ENCODE measurements at places on chromosomes 5 and 9.

DNA sequence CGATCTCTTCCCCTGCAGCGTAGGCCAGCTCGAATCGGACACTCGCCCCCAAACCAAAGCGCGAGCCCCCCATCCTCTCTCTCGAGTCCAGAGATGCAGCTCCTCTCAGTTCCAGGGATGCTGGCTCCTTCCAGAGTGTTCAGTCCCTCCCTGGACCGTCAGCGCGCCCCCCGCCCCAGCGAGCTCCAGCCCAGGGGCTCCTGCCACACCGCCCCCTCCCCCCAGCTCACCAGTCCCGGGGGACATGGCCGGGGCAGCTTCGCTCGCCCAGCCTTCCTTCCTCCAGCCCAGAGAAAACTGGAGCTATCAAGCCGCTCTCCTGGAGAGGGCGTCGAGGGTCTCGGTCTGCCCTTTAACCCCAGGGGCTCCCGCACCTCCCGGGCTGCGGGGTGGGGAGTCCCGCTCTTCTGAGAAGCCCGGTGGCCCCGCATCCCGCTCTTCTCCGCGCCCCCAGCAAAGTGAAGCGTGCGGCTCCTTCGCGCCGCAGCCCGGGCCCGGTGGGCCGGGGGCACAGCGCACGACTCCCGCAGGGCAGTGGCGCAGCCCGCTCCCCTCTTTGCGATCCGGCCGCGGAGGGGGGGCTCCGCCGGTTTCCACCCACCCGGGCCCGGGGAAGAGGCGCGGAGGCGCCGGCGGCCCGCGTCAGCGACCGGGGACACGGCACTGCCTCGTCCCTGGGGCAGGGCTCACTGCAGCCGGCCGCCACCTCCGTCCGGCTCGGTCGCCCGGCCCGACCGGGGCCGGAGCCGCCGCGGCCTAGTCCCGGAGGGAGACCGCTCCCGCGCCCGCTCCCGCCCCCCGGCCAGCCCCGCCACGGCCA, 587 bp downstream of the MIER3 start:
- peak; percentile 26 for DNase-seq

DNA sequence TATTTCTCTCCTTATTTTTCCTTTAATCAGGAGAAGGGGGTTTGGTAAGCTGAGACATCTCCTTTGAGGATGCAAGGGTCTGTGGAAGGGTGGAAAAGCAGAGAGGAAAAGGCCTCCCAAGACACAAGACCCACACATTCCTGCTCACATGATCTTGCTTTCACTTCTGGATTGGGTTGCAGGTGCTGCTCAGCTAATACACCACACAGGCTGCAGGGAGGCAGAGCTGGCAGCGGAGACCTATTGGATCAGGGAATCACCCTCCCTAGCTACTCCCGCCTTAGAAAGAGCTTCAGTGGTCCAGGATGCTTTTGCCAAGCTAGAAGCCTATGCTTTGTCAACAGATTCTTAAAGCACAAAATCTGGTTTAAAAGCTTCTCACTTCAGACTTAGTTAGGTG, 87.6 kb upstream of the IL33 start:
- DNase-seq = no peak

- no peak for DNase-seq
These were observed 135.9 kb downstream of the SLIT3 start for GRCh38 chr5:169165052-169165451.

DNA sequence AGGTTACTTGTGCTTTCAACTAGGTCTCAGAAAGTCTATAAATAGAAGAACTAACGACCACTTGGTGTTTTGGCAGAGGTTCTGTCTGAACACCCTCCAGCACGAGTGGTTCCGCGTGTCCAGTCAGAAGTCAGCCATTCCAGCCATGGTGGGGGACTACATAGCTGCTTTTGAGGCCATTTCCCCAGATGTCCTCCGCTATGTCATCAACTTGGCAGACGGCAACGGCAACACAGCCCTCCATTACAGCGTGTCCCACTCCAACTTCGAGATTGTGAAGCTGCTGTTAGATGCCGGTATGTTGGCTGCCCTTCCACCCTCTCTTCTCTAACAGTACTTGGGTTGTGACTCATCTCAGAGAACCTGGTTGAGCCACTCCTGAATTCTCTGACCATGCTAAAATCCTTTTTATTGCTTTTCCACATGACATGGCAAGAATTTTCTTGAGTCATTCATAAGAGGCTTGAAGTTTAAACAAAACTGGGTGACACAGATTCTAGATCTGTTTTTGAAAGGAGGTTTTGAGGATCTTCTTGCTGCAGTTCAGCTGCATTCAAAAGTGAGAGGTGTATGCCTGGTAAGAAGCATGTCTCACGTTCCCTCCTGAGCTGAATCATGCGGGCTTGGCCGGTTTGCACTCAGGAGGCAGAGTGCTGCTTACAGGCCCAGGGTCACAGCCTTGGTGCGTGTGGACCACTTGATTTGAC, 103.1 kb upstream of the DMRT1 start:
- peak; percentile 25 for DNase-seq

GRCh38 chr5:14395411-14395810, 186.2 kb upstream of the OTULINL start:
- no peak for DNase-seq

DNA sequence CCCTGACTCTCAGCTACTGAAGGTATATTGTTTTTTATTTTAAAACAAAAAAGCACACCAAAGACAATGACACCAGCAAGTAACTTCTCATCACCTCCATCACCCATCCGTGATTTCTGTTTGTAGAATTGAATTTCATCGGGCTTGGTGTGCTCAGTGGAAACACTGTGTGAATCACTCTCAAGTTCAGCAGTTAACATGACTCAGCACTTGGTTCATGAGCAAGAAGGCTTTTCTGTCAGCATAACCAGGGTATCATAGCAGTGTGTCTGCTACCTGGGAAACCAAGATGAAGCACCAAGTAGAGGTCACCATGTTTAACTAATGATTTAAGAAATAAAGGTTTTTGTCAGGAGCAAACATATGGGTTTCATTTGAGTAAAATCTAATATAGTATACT, 123.7 kb downstream of the INSYN2B start:
- DNase-seq = no peak

DNA sequence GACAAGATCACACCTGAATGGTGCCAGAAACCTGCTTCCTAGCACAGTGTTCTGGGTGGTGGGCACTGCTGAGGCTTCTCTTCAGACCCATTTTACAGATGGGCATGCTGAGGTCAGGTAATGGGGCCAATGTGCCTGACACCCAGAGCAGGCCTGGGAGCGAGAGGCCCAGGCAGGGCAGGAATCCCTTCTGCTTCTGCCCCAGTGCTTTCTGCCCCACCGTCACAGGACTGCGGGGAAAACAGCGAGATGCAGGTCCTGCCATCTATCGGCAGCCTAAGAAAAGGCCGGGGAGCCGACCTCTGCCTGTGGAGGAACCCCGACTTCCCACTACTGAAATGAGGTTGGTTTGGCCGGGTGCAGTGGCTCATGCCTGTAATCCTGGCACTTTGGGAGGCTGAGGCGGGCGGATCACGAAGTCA, 22.8 kb upstream of the RNU6ATAC start:
- DNase-seq = no peak

DNA sequence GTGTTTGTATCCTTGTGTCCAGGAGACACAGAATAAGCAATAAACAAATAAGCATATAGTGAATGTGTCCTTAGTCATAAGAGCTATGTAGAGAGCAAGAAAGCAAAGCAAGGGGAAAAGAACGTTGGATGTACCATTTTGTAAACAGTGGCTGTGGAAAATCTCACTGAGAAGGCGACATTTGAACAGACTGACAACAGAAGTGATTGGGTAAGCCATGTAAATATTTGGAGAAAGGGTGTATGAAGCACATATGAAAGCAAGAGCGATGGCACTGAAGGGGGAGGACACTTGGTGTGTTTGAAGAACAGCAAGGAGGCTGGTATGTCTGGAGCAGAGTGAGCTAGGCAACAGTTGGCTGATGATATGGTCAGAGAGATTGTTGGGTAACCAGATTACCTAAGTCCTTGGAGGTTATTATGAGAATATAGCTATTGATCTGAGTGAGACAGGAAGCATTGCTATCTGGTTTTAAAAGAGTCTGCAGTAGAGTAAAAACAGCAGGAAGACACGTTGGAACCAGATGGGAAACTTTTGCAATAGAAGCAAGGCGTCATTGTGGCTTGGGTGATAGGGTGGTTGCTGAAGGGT, 115.5 kb upstream of the IL7R start:
- peak; percentile 14 for DNase-seq

GRCh38 chr5:111129938-111130337, 37.8 kb downstream of the WDR36 start:
- no peak for DNase-seq

DNA sequence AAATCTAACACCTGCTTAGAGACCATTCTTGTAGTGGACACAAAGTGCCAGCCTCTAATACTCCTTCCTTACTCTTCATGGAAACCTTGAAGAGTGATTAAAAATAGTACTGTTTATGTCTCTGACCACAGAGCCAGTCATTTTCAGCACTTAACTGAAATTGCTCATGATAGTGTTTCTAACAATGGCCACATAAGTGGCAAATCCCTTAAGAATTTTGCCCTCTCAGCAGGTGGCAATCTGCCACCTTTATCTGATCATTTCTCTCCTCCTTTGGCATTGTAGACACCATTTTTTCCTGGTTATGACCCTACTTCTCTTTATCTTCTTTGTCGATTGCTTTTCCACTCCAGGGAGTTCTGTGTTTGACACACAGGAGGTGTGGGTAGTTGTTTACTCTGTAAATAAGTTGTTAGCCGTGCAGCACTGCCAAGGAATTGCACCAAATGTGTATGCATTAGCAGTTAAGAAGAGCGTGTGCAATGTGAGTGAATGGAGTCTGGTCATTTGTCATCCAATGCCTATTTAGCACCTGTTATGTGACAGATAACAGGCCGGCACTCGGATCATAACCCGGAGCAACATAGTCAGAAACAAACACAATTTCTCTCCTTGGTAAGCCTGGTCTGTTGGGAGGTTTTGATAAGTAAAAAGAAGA, 36.8 kb upstream of the STARD4 start:
- peak; percentile 28 for DNase-seq

All from large intestine (tissue), 12 donors.